ENCODE measurements at places on chromosomes 2 and 18.

DNA sequence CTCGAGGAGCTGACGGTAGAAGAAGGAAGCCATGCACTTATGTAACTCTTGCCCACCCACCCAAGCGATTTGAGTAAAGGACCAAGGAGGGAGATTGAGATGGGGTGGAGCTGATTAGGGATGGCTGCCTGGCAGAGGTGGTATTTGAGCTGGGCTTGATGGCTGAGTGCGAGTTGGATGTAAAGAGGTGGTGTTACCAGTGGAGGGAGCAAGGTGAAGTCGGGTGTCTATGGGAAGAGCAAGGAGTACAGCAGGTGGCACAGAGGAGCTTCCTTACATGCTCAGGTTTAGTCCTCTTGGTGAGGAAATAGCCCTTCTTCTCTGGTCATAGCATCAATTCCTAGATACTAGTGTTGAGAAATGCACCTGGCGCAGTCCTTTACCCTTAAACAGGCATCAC lies 294.2 kb upstream of the SKOR2 start:
- DNase-seq: no peak

DNA sequence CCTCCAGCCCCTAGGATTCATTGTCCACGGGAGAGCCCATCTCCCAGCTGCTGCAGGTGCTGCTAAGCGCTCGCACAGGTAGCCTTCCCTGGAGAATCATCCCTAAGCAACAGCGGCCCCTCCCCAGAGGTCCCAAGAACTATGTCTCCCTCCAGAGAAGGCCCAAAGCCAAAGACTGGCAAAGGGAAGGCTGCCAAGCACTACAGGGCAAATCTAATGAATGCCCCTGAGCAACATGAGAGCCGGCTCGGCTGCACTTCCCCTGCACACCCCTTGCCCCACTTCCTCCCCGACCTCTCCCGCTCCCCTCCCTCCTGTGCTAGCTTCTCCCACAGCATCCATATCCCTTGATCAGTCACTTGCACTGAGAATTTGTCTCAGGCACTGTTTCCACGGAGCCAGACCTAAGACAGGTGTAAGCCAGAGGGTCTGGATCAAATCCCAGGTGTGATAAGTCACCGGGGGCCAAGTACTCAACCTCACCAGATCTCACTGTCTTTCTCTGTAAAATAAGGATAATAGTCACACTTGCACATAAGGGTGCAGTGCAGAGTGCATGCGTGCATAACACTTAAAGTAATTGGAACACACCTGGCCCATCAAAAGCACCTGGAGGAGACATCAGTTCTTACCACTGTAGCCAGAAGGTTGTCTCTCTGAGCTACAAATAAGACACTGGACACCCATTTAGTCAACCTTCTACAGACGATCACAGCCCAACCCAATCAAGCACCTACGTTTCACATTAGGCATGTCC lies 20.1 kb upstream of the COL6A3 start:
- no peak for DNase-seq

- DNase-seq: no peak
These were observed 58.9 kb downstream of the CIB4 start for GRCh38 chr2:26581991-26582842.

- no peak for DNase-seq
These were observed 47.1 kb downstream of the NEDD4L start for GRCh38 chr18:58091099-58091611.

DNA sequence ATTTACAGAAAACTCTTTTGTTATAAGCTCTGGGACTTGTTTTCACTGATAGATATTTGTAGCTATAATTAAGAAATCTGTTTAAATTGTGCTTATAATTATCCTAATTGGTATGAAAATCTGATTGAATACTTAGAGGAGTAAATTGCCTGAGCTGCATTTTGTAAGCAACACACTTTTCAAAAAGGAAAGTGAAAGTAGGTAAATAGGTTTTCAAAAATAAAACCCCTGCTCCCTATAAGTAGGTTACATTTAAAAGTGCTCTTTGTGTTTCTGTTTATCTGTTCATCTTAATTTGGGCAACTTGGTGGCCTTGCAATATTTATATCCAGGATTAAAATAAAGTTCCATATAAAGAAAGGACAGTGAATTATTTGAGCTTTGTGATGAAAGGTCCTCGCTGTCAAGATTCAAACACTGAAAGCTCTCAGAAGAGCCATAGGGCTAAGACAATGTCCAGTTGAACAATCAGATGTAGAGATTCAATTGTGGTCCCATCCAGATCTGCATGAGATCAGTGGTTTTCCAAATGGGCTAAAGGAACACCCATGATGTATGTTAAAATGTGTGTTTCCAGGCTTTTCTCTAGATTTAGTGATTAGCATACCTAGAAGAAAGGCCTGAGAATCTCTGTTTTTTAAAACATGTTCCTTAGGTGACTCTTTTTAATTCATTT lies 371.6 kb downstream of the RPRM start:
- no peak for DNase-seq

DNA sequence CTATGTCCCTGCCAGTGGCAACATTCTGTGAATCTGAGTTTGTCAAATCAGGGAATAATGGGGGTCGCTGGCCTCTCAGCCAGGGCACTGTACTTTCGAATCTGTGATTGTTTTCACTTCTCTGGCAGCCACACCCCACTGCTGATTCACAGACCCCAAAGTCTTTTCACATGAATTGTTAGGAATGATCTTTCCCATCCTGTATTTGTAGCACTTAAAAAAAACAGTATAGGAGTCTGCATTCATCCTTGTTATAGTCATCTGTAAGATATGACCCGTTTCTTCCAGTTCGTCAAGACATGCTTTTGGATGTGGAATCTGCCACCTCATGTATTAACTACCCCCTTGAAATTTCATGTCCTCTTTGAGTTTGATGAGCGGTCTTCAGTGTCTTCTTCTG lies 928 bp downstream of the NAGK start:
- no peak for DNase-seq

DNA sequence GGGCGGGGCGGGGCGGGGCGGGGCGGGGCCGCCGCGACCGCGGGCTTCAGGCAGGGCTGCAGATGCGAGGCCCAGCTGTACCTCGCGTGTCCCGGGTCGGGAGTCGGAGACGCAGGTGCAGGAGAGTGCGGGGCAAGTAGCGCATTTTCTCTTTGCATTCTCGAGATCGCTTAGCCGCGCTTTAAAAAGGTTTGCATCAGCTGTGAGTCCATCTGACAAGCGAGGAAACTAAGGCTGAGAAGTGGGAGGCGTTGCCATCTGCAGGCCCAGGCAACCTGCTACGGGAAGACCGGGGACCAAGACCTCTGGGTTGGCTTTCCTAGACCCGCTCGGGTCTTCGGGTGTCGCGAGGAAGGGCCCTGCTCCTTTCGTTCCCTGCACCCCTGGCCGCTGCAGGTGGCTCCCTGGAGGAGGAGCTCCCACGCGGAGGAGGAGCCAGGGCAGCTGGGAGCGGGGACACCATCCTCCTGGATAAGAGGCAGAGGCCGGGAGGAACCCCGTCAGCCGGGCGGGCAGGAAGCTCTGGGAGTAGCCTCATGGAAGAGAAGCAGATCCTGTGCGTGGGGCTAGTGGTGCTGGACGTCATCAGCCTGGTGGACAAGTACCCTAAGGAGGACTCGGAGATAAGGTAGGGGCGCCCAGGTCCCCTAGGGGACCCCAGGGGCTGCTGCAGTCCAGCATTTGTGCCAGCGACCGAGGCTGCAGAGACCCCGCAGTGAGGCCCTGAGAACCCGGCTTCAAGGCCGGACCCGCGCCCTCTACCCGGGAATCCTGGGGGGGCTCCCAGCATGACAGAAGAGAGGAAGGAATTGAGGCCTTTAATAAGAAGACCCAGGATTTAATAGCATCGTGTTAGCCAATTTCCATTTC lies at the start of gene KHK:
KHK (plus strand) TSS at position 49 of the 870 bp plus-strand sequence; CDS start at position 537, 488 bp downstream.
- no peak for DNase-seq

- DNase-seq: no peak
These were observed 3.0 kb upstream of the IL1B start for GRCh38 chr2:112839407-112840067.

DNA sequence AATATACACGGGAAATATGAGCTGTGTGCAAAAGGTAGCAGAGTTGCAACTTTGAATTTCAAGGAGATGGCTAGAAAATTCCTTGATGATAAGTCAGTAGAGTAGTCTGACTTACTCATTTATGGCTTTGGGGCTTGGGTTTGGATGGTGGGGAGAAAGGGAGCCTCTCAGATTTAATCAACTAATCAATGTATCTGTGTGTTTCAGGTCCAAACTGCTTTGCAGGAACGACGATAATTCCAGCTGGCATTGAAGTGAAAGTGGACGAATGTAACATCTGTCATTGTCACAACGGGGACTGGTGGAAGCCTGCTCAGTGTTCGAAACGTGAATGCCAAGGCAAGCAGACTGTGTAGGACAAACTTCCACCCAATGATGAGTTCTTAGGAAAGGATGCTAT lies 164.6 kb downstream of the VWC2L start:
- no peak for DNase-seq

DNA sequence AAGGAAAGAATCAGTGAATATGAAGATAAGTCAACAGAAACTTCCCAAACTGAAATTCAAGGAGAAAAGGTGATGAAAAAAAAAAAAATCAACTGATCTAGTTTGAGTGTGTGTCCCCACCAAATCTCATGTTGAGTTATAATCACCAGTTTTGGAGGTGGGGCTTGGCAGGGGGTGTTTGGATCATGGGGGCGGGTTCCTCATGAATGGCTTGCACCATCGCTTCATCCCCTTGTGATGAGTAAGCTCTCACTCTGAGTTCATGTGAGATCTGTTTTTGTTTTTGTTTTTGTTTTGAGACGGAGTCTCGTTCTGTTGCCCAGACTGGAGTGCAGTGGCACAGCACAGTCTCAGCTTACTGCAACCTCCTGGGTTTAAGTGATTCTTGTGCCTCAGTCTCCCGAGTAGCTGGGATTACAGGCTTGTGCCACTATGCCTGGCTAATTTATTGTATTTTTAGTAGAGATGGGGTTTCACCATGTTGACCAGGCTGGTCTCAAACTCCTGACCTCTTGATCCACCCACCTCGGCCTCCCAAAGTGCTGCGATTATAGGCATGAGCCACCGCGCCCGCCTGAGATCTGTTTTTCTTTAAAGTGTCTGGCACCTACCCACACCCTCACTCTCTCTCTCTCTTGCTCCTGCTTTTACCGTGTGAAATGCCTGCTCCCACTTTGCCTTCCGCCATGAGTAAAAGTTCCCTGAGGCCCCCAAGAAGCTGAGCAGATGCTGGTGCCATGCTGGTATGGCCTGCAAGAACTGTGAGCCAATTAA lies 4.0 kb upstream of the SLC66A2 start:
- DNase-seq: no peak

GRCh38 chr2:12270876-12271588 lies 445.7 kb upstream of the TRIB2 start:
- DNase-seq: no peak
